SK-N-SH (cell line): ENCODE measurements at places on chromosomes 7 and 10. TPM values are rescaled to one million over a fixed set of nuclear protein-coding genes. Genes with fewer than 3 reads are reported as not detected.

Gene GPRIN2
- polyA plus RNA-seq: 0.03 TPM in 1 of 2 replicates, not detected in the other

Gene WDR86
- 1.0 and 2.5 TPM in 2 replicates for polyA plus RNA-seq

Gene SEMA3D
- polyA plus RNA-seq: 30.1 and 48.7 TPM in 2 replicates

Gene BLNK
- polyA plus RNA-seq: not detected in 2 replicates

Gene ANKRD1
- 41.7 and 72.8 TPM in 2 replicates for polyA plus RNA-seq

Gene AMPH
- 0.05 and 0.08 TPM in 2 replicates for polyA plus RNA-seq

Gene FAM221A
- polyA plus RNA-seq: 9.7 and 10.5 TPM in 2 replicates

Gene ST8SIA6
- 0.03 TPM in 1 of 2 replicates, not detected in the other for polyA plus RNA-seq

DNA sequence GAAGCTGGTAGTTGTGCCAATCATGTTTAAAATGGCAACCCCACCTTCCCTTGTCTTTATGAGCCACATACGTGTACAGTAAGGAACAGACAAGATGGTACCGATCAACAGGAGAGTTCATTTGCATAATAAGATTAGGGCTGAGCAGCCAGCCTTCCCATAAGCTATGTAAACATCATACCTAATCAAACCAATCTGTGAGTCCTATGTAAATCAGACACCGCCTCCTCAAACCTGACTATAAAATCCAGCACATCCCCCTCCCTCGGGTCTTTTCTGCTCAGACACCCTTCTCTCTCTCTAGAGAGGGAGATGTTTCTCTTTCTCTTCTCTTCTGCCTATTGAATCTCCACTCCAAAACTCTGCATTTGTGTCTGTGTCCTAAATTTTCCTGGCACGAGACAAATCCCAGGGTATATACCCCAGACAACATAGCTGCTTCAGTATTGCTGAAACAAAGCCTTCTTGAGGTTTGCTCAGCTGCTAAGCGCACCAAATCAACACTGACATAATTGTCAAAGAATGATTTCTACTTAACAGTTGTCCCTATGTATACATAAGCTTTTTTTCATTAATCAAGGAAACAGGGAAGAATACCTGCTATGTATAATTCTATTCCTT lies 279.2 kb downstream of the THSD7A start:
- no peak for DNase-seq
- H3K27me3 ChIP-seq: no peaks in the 10 kb centered on the region
- H3K36me3 ChIP-seq: no peaks in the 10 kb centered on the region
- no peak overlapping the region for H3K4me3 ChIP-seq
- H3K27ac ChIP-seq: no peak overlapping the region
- H3K4me1 ChIP-seq: no peaks in the 10 kb centered on the region

DNA sequence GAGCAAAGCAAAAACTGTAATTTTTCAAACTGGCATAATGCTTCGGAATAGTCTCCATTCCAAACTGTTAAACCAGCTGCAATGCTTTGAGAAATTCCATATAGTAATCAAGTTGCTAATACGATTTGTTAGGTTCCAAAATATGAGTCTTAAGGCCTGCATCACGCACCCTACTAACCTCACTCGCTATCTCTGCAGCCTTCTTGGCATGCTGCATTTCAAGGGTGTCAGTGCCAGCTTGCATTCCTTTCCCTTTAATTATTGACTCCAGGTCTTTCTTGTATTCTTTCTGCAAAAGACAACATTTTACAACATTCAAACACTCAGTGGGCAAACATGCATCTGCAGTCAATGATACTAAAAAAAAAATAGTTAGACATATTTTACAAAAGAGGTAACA lies 61.8 kb downstream of the NEBL start:
- no peak overlapping the region for H3K4me3 ChIP-seq
- no peaks in the 10 kb centered on the region for H3K36me3 ChIP-seq
- H3K27me3 ChIP-seq: no peaks in the 10 kb centered on the region
- H3K27ac ChIP-seq: no peak overlapping the region
- no peak for DNase-seq

- no peaks in the 10 kb centered on the region for H3K27me3 ChIP-seq
- H3K4me3 ChIP-seq: no peak overlapping the region
- no peak for DNase-seq
- H3K4me1 ChIP-seq: no peaks in the 10 kb centered on the region
- no peak overlapping the region for H3K27ac ChIP-seq
These were observed 264.7 kb upstream of the PPP2R2D start for GRCh38 chr10:131636116-131636515.

DNA sequence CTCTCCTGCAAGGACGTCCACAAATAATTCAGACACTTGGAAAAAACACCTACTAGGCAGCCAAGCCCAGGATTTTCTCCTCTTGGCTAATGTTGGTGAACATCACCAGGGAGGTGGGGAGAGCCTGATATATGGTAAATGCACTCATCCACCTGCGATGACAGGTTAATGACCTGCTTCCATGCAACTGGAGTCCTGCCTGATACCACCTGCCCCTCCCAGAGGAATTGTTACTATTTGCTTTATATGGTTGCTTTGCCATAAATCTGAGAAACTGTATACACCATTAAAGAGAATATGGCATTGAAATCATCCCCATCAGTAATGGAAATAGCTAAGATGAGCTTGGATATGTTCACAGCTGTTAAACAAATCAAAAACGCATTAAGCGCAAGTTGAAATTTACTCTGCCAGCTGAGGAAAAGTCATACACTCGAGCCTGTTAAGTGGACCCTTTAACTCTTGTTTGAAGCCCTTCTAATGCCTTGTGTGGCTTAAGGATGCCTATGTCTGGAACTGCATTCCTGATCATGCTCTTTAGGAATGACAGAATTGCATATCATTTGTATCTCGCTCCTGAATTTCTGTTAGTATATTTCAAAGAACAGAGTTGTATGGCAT lies 208.3 kb downstream of the PRPF18 start:
- no peak overlapping the region for H3K4me3 ChIP-seq
- H3K4me1 ChIP-seq: peaks cover 27% of the 10 kb centered on the region
- no peak overlapping the region for H3K27ac ChIP-seq
- no peaks in the 10 kb centered on the region for H3K27me3 ChIP-seq

GRCh38 chr7:5681979-5682546 lies 99.4 kb downstream of the RNF216 start:
- H3K4me3 ChIP-seq: no peak overlapping the region
- peaks cover 11% of the 10 kb centered on the region for H3K36me3 ChIP-seq
- H3K4me1 ChIP-seq: peaks cover 33% of the 10 kb centered on the region
- no peak for DNase-seq
- no peak overlapping the region for H3K27ac ChIP-seq
- no peaks in the 10 kb centered on the region for H3K27me3 ChIP-seq

DNA sequence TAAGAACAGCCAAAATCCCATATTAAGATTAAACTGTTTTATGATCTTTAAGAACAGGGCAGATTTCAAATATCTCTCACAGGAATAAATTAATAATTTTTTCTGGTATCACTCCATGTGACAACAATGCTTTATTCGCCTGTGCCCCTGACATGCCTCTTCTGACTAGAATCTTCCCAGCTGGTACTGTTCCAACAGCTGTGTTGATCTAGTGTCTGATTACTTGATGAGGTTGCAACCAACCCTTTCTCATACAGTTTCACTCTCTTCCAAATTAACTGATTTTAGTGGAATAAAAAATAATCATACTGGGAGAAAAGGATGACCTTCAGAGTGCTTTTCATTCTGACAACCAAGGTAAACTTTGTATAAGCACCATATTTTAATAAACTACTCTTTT lies 151.9 kb downstream of the CHRM2 start:
- no peaks in the 10 kb centered on the region for H3K27me3 ChIP-seq
- no peaks in the 10 kb centered on the region for H3K4me1 ChIP-seq
- H3K36me3 ChIP-seq: no peaks in the 10 kb centered on the region
- no peak for DNase-seq

- DNase-seq: peak; percentile 97
- H3K27ac ChIP-seq: peak within 1 kb of the TSS; percentile 30; the same call in 1 of the 2 replicates
- no peaks in the 10 kb centered on the region for H3K27me3 ChIP-seq
- no peaks in the 10 kb centered on the region for H3K4me1 ChIP-seq
- peak within 1 kb of the TSS; percentile 81 for H3K4me3 ChIP-seq
These were observed at the start of gene GTF2IRD1 for GRCh38 chr7:74453322-74454011. Gene GTF2IRD1 (plus strand): TSS chr7:74453906. CDS start chr7:74508081, 54,175 bp downstream.

- H3K4me1 ChIP-seq: peaks cover 25% of the 10 kb centered on the region; the same call in 1 of the 2 replicates
- no peak for DNase-seq
- H3K36me3 ChIP-seq: no peaks in the 10 kb centered on the region
- H3K4me3 ChIP-seq: no peak overlapping the region
These were observed 46.2 kb downstream of the SRRM3 start for GRCh38 chr7:76247938-76248337.

GRCh38 chr7:112108981-112109380 lies 97.2 kb downstream of the DOCK4 start:
- H3K27me3 ChIP-seq: no peaks in the 10 kb centered on the region
- H3K4me3 ChIP-seq: no peak overlapping the region
- no peak overlapping the region for H3K27ac ChIP-seq
- no peak for DNase-seq
- no peaks in the 10 kb centered on the region for H3K36me3 ChIP-seq

- H3K27ac ChIP-seq: no peak overlapping the region
- H3K4me1 ChIP-seq: no peaks in the 10 kb centered on the region
- no peak for DNase-seq
- H3K36me3 ChIP-seq: no peaks in the 10 kb centered on the region
- H3K27me3 ChIP-seq: no peaks in the 10 kb centered on the region
These were observed 472.9 kb upstream of the PCDH15 start for GRCh38 chr10:55273946-55274345.

GRCh38 chr10:3763035-3763456 lies 22.0 kb downstream of the KLF6 start:
- no peaks in the 10 kb centered on the region for H3K27me3 ChIP-seq
- no peak for DNase-seq
- no peak overlapping the region for H3K4me3 ChIP-seq
- no peak overlapping the region for H3K27ac ChIP-seq
- no peaks in the 10 kb centered on the region for H3K36me3 ChIP-seq

DNA sequence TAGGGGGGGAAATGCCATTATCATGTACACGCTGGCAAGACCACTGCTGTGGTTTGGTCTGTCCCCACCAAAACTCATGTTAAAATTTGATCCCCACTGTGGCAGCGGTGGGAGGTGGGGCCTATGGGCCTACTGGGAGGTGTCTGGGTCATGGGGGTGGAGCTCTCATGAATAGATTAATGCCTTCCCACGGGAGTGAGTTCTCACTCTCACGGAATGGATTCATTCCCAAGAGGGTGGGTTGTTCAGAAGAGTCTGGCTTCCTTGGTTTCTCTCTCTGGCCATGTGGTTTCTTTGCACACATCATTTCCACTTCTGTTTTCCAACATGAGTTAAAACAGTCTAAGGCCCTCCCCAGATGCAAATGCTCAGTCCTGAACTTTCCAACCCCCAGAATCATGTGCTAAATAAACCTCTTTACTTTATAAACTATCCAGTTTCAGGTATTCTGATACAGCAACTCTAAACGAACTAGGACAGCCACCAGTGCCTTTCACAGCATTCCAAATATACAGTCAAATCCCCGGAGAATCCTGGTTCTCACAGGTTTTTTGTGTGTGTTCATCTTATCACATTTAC lies 44.3 kb downstream of the SMURF1 start:
- peaks cover 17% of the 10 kb centered on the region; the same call in 1 of the 2 replicates for H3K4me1 ChIP-seq
- H3K4me3 ChIP-seq: no peak overlapping the region
- H3K27ac ChIP-seq: no peak overlapping the region

DNA sequence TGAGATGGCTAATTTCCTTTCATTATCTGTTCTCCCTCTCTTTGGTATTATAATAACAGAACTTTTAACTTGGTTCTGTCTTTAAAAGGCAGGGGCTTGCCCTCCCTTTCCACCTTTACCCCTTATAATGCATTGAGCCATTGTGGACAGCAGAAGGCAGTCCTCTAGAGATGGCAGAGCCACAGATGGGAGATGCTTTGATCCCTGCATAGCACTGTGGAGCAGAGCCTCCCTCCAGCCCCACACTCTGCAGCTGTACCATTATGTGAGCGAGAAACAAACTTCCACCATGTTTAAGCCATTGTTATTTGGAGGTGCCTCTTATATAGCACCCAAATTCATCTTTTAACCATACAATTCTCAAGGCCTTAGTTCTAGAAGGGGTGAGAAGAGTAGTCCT lies 78.4 kb downstream of the SEC23IP start:
- H3K27me3 ChIP-seq: no peaks in the 10 kb centered on the region
- H3K27ac ChIP-seq: no peak overlapping the region
- H3K36me3 ChIP-seq: no peaks in the 10 kb centered on the region
- no peak for DNase-seq

- no peak overlapping the region for H3K4me3 ChIP-seq
- no peaks in the 10 kb centered on the region for H3K36me3 ChIP-seq
- H3K27me3 ChIP-seq: no peaks in the 10 kb centered on the region
These were observed 143.0 kb downstream of the CUBN start for GRCh38 chr10:16986406-16987205.

GRCh38 chr7:69693042-69693441 lies 94.8 kb downstream of the AUTS2 start:
- no peak for DNase-seq
- H3K4me1 ChIP-seq: no peaks in the 10 kb centered on the region
- no peak overlapping the region for H3K4me3 ChIP-seq
- no peaks in the 10 kb centered on the region for H3K36me3 ChIP-seq
- no peaks in the 10 kb centered on the region for H3K27me3 ChIP-seq
- no peak overlapping the region for H3K27ac ChIP-seq

DNA sequence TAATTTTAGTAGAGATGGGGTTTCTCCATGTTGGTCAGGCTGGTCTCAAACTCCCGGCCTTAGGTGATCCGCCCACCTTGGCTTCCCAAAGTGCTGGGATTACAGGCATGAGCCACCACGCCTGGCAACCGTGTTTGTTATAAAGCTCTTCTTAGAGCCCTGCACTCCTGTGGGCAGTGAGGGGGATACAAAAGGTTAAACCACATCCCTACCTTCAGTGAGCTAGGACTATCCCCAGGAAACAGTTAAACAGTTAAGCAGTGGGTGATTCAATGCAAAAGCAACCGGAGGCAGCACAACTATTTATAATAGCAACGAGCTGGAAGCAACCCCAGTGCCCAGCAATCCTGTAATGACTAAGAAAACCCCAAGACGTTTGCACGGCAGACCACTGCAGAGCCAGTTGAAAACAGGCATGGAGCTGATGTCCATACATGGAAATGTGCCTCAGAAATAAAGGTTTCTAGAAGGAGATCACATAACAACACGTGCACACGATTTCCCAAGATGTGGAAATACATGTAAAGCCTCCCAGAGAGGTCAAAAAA lies 107.2 kb upstream of the LYZL2 start:
- DNase-seq: no peak
- H3K36me3 ChIP-seq: no peaks in the 10 kb centered on the region
- H3K4me3 ChIP-seq: no peak overlapping the region
- H3K27me3 ChIP-seq: no peaks in the 10 kb centered on the region

DNA sequence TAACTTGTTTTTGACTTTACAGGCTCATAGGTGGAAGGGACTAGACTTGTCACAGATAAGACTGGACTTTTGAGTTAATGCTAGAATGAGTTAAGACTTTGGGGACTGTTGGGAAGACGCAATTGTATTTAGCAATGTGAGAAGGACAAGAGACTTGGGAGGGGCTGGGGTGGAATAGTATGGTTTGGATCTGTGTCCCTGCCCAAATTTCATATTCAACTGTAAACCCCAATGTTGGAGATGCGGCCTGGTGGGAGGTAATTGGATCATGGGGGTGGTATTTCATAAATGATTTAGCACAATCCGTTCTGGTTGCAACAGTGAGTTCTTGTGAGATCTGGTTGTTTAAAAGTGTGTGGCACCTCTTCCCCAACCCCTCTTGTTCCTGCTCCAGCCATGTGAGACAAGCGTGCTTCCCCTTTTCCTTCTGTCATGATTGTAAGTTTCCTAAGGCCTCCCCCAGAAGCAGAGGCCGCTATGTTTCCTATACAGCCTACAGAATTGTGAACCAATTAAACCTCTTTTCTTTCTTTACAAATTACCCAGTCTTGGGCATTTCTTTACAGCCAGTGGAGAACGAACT lies 22.6 kb downstream of the RNF216 start:
- no peaks in the 10 kb centered on the region for H3K27me3 ChIP-seq
- no peak overlapping the region for H3K4me3 ChIP-seq
- DNase-seq: no peak
- no peak overlapping the region for H3K27ac ChIP-seq
